ENCODE measurements at places on chromosomes 4 and X. TPM values are rescaled to one million over a fixed set of nuclear protein-coding genes. Genes with fewer than 3 reads are reported as not detected.

Gene KCNIP4
- not detected for total RNA-seq

Gene SHROOM4
- total RNA-seq: 6.1 TPM

Gene UNC5C
- 15.5 TPM for total RNA-seq

Gene TLR1
- total RNA-seq: 7.8 TPM

Gene SSX4
- total RNA-seq: 0.91 TPM

Gene CCDC110
- total RNA-seq: 2.8 TPM

Gene ZNF185
- total RNA-seq: 20.3 TPM

Gene HERC5
- 8.8 TPM for total RNA-seq

Gene DCAF12L1
- total RNA-seq: not detected

Gene NAP1L3
- total RNA-seq: 48.7 TPM

Gene ADGRG4
- 0.23 TPM for total RNA-seq

Gene CT47B1
- not detected for total RNA-seq

Gene PDZD4
- 7.2 TPM for total RNA-seq

Gene MAMLD1
- total RNA-seq: 2.2 TPM
